ENCODE measurements at places on chromosomes 2 and 18. TPM values are rescaled to one million over a fixed set of nuclear protein-coding genes. Genes with fewer than 3 reads are reported as not detected.

DNA sequence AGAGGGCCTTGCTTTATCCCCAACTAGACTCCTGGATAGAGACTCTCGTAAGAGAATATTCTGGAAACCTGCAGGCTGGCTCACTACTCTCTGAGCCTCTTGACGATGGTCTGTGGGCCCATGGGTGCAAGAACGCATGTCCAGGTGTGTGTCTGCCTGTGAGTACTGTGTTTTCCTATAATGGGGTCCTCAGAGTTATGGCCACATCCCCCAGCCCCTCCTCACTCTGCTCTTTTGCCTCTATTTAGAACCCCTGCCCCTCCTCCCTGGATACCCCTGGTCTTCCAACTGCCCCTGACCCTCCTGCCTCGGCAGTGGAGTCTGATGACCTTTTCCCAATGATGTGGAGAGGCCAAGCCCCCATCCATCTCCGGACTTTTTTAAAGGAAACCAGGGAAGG is 148.1 kb downstream of the ZFP36L2 start:
- H3K4me1 ChIP-seq: peaks cover 2% of the 10 kb centered on the region
- DNase-seq: no peak
- H3K27me3 ChIP-seq: no peaks in the 10 kb centered on the region
- H3K4me3 ChIP-seq: no peak overlapping the region
- no peaks in the 10 kb centered on the region for H3K36me3 ChIP-seq

- H3K36me3 ChIP-seq: no peaks in the 10 kb centered on the region
- H3K4me3 ChIP-seq: no peak overlapping the region
- H3K27me3 ChIP-seq: no peaks in the 10 kb centered on the region
Measured at GRCh38 chr2:164808776-164809175, 32.8 kb downstream of the COBLL1 start.

- no peak for DNase-seq
- H3K36me3 ChIP-seq: no peaks in the 10 kb centered on the region
- H3K27ac ChIP-seq: no peak overlapping the region
- no peak overlapping the region for H3K4me3 ChIP-seq
Measured at GRCh38 chr2:70728128-70728527, 39.9 kb downstream of the ADD2 start.

- peaks cover 8% of the 10 kb centered on the region for H3K4me1 ChIP-seq
- no peaks in the 10 kb centered on the region for H3K36me3 ChIP-seq
- H3K4me3 ChIP-seq: no peak overlapping the region
Measured at GRCh38 chr18:35374708-35375107, 2.4 kb downstream of the ZNF396 start.

- H3K36me3 ChIP-seq: no peaks in the 10 kb centered on the region
- H3K4me3 ChIP-seq: no peak overlapping the region
- no peak overlapping the region for H3K27ac ChIP-seq
- H3K27me3 ChIP-seq: no peaks in the 10 kb centered on the region
- no peak for DNase-seq
Measured at GRCh38 chr2:45780541-45781463, 129.3 kb downstream of the PRKCE start.

The MC5R gene
- total RNA-seq: not detected

The MARCO gene
- not detected for total RNA-seq

The EEF1B2 gene
- 724 TPM for total RNA-seq

DNA sequence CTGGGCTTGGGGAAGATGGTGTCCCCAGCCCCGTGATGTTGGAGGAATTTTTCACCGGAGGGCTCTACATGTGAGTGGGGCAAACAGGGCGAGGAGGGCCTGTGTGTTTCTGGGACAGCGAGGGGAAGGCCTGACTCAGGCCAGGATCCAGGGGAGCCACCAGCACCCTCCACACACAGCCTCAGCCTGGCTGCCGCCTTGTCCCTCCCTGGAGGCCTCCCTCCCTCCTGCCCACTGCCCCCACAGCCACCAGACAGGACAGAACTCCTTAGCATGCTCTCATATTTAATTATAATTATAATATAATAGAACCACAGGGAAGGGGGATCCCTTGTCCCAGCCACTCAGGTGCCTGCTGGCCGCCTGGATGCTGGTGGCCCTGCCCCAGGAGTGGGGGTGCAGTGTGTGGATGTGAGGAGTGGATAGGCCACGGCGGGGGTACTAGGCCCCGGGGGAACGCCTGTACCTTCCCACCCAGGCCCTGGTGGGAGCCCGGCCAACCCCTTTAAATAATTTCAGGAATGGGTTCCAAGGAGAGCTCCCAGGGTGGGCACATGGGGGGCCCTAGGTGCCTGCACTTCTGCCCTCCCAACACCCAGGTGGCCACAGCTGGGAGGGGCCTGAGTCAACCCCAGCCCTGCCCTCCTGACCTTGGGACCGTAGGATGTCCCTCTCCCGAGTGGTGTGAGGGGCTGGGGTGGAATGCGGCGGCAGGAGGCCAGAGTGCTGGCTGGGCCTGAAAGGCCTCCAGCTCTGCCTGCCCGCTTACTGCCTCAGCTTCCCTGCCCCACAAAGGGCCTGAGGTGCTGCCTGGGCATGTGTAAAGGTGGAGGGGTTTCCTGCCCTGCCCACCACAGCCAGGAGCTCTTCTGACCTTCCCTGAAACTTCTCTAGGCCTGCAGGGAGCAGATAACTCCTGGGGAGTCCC is 8.8 kb downstream of the PDCD1 start:
- peaks cover 18% of the 10 kb centered on the region for H3K4me1 ChIP-seq
- H3K4me3 ChIP-seq: no peak overlapping the region
- DNase-seq: no peak
- no peaks in the 10 kb centered on the region for H3K27me3 ChIP-seq
- no peak overlapping the region for H3K27ac ChIP-seq

DNA sequence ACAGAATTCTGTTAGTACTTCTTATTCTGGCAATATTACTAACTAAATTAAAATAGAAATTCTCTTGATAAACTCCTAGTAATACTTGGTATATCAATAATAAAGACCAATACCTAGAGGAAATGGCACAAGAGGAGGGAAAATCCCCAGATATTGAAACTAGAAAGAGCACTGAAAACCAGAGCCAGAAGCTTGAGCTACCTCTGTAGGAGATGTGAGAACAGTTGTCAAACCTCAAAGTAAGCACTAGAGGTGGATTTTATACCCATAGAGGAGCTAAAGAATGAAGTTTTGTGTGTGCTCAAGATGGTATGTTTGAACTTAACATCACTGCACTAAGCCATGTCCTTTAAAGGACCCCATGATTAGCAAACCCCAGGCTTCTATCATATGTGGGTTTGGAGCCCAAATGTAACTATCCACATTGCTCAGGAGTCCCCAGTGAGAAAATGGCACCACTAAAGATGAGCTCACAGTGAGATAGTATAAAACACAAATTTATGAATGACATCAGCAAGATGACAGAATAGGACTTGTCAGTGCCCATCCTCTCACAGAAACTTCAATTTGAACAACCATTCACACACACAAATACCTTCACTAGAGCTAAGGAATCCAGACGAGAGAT is 122.1 kb downstream of the PKP4 start:
- no peaks in the 10 kb centered on the region for H3K4me1 ChIP-seq
- H3K4me3 ChIP-seq: no peak overlapping the region

All from activated T-helper 2 cell treated with anti-CD3 and anti-CD28 coated beads, Interferon-gamma antibody, Interleukin-2, Interleukin-4, amounts not matched to agents 10 μg/mL and 5 μg/mL and 100 μg/mL, durations not matched to agents 14 hours and 24 hours and 36 hours (primary cell).